ENCODE measurements at places on chromosomes 1 and 21. TPM values are rescaled to one million over a fixed set of nuclear protein-coding genes. Genes with fewer than 3 reads are reported as not detected.

- no peak for DNase-seq
- no peak overlapping the region for H3K27ac ChIP-seq
- no peaks in the 10 kb centered on the region for H3K36me3 ChIP-seq
- H3K4me3 ChIP-seq = no peak overlapping the region
- H3K27me3 ChIP-seq = no peaks in the 10 kb centered on the region
Measured at GRCh38 chr1:196577386-196577785, 30.9 kb downstream of the KCNT2 start.

DNA sequence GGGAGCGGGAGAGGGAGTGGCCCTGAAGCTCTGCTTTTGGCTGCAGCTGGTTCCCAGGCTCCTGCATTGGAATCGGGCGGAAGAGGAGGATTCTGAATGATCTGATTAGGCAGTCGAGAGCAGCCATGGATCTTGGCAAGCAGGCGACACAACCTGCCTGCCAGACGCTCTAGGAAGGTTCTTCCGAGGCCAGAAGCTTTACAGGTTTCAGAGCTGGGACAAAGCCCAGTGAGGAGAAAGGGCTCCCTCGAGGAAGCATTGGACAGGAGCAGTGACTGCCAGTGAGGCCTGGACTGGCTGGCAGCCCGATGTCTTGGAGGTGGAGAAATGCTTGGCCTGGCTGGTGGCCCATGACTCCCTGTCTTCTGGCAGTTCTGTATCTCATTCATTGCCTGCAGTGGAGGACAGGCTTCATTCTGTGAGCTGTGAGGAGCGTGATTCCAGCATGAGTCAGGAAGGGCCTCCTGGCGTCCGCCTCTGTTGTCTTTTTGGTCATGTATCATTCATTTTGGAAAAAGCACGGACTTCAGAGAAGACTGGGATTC is 132.7 kb upstream of the IPO9 start:
- no peak for DNase-seq
- H3K4me1 ChIP-seq = peaks cover 11% of the 10 kb centered on the region
- no peak overlapping the region for H3K4me3 ChIP-seq

- DNase-seq = no peak
- H3K4me3 ChIP-seq = no peak overlapping the region
- no peaks in the 10 kb centered on the region for H3K27me3 ChIP-seq
- no peak overlapping the region for H3K27ac ChIP-seq
- no peaks in the 10 kb centered on the region for H3K4me1 ChIP-seq
Measured at GRCh38 chr1:244381878-244382565, 69.7 kb downstream of the ADSS2 start.

Gene PGLYRP3
- total RNA-seq = not detected

Gene ARHGAP30
- total RNA-seq = 0.07 TPM

DNA sequence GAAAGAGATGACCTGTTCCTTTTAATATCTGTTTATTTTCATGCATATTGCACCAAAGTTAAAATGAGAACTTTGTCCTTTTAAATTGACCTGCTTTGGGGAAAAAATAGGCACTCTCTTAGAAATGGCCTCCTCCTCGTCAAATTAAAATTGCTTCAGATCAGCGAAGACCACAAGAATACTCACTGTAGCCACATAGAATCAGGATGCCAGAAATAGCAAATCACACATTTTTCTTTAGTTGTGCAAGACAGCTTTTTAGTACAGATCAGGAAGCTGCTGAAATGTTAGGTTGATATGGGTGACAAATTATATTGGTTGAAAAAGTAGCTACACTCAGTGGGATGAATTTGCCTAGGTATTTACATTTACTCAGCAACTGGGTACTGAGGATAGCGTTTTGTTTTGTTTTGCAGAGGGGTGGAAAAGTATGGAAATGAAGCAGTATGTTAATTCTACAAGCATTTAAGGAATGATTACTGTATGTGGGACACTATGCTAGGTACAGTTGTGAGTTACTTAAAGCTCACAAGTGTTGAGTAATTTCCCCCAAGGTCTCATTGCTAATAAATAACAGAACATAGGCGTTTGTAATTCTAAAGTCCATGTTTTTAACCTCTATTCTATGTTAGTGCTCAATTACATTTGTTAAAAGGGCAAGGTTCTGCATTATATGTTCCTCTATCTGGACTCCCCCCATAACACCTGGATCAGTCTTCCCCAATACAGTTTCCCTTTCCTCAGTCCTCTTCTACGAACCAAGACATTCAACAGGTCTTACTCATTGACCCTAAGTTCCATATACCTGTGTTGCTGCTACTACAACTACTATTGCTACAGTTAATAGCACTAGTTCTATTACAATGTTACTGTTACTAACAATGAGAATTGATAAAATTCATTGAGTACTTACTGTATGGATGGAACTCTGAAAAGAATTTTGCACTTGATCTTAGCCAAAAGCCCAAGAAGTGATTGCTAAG is 99.4 kb upstream of the S1PR1 start:
- H3K4me3 ChIP-seq = no peak overlapping the region
- H3K27ac ChIP-seq = no peak overlapping the region
- no peaks in the 10 kb centered on the region for H3K36me3 ChIP-seq
- H3K4me1 ChIP-seq = peaks cover 4% of the 10 kb centered on the region
- H3K27me3 ChIP-seq = no peaks in the 10 kb centered on the region

- H3K36me3 ChIP-seq = no peaks in the 10 kb centered on the region
- peak; percentile 74 for DNase-seq
- H3K27me3 ChIP-seq = no peaks in the 10 kb centered on the region
- peak overlapping the region; percentile 76 for H3K4me3 ChIP-seq
- H3K27ac ChIP-seq = no peak overlapping the region
Measured at GRCh38 chr21:36104317-36105300, 30.3 kb upstream of the CBR3 start.

GRCh38 chr1:224922404-224923164 is 6.9 kb upstream of the DNAH14 start:
- peak; percentile 73 for DNase-seq
- no peak overlapping the region for H3K27ac ChIP-seq
- H3K36me3 ChIP-seq = no peaks in the 10 kb centered on the region
- H3K27me3 ChIP-seq = peaks cover 38% of the 10 kb centered on the region
- no peaks in the 10 kb centered on the region for H3K4me1 ChIP-seq
- H3K4me3 ChIP-seq = no peak overlapping the region

All from endodermal cell (in vitro differentiated cells).